ENCODE measurements at places on chromosomes 6 and 20.

GRCh38 chr20:57620999-57621398 is 773 bp upstream of the ZBP1 start:
- no peak for DNase-seq

- DNase-seq: no peak
Measured at GRCh38 chr20:11130554-11131166, 456.9 kb upstream of the JAG1 start.

DNA sequence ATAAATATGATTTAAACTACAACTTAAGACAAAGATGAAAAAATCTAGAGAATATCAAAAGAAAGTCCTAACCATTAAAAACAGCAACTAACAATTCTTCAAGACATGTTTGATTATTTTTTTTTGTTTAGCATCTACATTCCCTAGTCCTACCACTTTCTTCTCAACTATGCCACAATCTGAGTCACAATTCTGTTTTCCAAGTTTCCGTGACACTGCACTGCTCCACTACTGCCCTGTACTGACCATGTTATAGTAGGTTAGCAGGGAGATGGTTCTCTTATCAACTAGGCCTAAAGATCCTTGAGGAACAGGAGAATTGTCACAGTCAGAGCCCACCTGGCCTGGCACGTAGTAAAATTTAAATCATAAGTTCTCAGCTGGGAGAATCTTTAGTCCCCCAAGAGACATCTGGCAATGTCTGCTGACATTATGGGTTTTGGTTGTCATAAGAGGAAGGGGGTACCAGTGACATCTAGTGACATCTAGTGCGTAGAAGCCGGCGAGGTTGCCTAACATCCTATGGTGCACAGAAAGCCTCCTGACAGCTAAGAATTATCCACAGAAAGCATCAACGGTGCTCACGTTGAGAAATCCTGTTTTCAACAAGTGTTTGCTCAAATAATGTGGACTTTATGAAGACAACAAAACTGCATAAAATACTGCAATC is 100.5 kb downstream of the PDE10A start:
- no peak for DNase-seq

DNA sequence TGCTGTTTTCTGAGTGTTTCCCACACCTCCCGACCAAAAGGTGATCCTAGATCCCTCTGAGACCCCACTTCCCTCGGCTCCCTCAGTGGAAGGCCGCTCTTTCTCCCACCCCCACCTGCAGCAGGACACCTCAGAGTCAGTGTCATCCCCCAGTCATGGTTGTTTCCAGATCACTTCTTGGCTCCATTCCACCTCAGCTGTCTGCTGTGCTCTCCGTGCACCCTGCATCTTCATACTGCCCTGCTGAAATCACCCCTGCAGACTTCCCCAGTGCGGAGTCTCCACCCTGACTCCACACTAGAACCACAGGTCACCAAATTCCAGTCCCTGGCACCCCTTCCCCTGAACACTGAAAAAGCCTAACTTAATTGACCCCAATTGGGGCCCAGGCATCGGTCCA is 255.1 kb upstream of the CDYL start:
- DNase-seq: no peak

DNA sequence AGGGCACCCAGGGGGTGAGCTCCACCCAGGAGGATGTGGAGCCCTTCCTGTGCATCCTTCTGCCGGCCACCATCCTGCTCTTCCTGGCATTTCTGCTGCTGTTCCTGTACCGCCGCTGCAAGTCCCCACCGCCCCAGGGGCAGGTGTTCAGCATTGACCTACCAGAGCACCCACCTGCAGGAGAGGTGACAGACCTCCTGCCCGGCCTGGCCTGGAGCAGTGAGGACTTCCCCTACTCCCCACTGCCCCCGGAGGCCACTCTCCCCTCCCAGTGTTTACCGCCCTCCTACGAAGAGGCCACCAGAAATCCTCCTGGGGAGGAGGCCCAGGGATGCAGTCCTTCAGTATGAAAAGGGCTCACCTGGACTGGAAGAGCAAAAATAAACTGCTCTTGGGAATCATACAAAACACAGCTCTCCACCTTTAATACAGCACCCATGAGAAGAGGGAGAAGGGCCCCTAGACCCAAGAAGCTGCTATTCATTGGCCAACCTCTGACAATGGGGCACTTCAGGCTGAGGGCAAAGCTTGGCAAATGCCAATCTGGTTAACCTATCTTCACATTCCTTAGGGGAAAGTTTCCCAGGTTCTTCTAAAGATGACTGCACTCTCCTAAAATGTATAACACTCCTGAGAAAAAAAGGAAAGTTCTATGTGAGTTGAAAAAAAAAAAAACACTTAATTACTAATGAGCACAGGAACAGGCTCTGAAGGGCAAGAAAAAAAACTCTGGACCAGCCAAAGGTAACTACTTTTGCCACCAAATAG is 5.0 kb downstream of the SMIM28 start:
- no peak for DNase-seq

DNA sequence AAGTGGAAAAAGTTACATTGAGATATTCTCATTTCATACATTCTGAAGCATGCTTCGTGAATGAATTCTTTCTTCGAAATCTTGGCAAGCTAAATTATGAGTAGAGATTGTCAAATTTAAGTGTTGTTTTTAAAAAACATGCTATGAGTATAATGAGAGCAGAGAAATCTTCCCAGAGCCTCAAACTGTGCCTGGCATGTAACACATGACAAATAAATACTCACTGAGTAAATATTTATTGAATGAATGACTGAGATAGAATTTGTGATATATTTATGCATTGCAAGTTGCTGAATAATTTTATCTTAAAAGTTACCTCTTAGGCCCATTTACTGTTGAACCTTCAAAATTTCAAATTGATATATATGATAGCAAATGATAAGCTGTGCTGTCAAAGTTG is 24.7 kb upstream of the CD2AP start:
- no peak for DNase-seq

DNA sequence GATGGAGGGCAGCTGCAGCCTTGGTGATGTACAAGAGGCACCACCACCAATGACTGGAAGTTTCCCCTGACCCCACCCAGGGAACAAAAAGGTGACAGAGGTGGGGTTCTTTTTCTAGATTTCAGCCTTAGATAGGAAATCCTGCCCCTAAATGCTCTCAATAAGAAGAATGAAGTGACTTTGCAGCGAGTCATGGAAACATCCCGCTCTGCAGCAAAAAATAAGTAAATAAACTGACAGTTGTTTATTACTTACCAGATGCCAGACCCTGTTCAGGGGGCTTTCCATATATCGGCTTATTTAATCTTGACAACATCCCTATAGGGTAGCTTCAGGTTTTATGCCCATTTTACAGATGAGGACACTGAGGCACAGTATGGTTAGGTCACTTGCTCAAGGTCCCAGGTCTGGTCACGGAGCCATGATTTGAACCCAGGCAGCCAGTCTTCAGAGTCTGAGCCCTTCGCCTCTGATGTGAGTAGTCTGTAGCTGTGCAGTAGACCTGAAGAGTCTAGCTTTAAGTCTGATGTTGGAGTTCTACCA is 19.2 kb downstream of the C6orf89 start:
- no peak for DNase-seq

GRCh38 chr6:135274561-135275293 is 93.6 kb downstream of the MYB start:
- no peak for DNase-seq

GRCh38 chr20:49283703-49284625 is 6.1 kb upstream of the ZNFX1 start:
- DNase-seq: no peak
